ENCODE measurements at places on chromosomes 2 and 18.

DNA sequence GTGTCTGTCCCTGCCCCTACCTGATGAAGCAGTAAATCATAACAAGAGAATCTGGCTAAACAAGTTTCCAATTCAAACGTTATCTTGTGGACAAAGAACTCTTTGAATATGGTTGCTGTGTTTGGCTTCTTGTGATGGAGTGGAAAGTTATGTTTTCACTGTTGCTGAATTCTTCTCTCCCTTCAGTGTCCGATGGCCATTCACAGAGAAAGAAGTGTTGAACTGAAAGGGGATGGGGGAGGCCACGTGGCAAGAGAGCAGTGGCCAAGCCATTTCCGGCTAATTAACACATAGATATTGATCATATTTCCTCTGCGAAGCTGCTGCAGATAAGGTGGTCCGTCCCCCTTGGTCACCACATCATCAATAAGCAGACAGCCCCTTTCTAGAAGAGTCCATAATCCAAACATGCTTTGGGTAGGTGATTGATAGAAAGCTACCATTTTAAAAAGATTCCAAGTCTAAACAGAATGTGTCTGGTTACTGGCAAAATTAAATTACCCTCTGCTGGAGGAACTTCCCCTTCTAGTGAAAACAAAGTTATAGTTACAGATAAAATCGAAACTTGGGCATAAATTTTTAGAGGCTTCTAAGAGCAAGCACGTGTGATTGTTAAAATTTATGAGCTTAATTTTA is 36.9 kb upstream of the FZD7 start:
- no peak for DNase-seq

GRCh38 chr2:19035238-19035637 is 323.2 kb downstream of the OSR1 start:
- no peak for DNase-seq

DNA sequence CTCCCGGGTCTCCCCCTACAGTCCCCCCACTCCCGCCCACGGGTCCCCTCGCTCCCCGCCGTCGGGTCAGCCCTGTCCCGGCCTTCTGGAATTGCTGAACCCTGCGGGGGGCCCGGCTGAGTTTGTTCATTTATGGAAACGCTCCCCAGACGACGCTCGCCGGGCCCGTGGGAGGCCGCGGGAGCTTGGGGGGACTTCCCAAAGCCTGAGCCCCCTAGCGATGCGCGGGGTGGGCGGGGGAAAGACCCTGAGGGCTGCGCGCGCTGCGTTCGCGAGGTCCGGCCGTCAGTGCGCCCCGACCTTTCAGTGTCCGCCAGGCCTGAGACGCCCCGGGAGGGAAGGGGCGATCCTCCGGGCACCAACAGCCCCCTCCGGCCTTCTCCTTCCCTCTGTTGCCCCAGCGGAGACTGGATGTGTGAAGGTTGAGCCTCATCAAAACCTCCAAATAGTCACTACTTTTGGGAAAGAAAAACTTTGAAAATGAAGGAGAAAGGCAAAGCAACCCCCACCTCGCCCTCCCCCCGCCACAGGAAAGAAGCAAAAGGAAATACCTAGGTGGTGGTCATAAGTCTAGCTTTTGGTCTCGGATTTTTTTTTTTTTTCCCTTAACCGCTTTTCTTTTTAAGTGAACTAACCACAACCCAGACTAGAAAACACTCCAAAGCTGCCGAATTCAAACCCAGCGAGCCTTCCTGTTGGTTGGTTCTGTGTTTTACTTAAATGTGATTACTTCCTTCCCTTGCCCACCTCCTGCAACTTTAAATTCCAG is 509 bp upstream of the CYS1 start:
- DNase-seq = no peak

DNA sequence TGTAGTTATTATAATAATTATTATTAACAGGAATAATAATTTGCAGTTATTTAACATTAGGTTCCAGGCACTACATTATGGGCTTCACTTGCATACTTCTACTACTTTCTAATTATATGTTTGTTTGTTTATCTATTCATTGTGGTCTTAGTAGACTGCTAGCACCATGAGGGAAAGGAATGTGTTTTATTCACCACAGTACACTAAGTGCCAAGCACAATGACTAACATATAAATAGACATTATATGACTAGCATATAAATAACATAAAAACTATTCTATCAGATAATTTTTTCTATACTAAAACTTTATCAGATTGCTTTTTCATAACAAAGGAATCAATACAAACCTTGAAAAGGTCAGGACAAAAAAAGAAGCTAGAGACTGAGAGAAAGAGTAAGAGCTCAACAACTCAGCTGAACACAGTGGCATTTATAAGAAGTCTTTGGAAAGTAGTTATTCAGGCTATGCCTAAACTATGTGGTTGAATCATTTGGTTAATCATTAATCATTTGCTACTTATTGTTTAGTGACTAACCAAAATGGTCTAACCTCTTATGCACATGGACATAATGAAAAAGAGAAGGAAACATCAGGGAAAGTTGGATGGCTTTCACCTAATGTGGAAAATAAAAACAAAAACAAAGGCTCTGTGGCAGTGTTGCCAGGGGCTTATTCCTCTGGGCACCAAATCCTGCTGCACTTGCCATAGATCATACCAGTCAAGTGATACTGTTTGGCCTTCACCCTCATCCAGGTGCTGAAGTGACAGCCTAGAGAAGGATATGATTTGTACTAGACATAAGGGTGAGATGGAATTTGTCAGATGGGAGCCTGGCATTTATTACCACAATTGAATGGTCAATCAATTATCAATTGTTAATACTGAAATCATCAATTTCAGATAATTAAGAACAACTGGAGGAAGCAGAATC is 174.9 kb downstream of the ETAA1 start:
- DNase-seq = no peak

DNA sequence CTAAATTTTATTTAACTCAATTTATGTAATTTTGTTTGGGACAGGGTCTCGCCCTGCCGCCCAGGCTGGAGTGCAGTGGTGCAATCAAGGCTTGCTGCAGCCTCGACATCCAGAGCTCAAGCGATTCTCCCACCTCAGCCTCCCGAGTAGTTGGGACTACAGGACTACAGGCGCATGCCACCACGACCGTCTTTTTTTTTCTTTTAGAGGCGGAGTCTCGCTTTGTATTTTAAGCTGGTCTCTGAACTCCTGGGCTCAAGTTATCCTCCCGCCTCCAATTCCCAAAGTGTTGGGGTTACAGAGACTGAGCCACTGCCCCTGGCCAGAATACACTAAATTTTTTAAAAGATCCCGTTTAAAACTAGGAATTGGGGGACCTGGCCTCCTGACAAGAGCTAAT is 18.5 kb downstream of the WNT10A start:
- no peak for DNase-seq

- no peak for DNase-seq
Observed at GRCh38 chr2:1723397-1724042, 20.8 kb downstream of the PXDN start.

DNA sequence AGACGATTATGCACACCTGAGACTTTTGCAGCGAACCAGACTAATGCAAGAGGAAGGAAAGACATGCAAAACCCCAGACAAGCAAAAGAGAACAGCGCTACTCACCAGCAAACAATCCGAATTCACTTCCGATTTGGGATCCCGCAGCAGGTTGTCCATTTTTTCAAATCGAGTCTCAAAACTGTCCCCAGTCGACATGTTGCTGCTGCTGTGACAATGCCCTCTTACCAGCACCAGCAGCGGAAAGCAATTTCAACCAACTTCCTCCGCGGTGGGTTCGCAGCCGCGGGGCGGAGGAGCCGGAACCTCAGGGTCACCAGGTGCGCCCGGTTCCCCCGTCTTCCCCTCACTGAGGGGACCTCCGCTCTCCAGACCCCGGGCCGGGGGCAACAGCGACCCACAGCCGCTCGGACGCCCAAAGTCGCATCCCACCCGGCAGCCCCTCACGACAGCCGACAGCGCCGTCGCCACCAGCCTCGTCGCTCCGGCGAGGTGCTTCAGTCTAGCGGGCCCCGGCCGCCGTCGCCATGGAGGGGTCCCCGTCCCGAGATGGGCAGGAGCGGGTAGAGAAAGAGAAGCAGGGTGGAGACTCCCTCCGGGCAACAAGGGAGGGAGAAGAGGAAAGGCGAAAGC is 784 bp downstream of the ROCK1 start:
- DNase-seq = peak; percentile 3

GRCh38 chr2:79573895-79574674 is 61.2 kb downstream of the CTNNA2 start:
- DNase-seq = no peak

- no peak for DNase-seq
Observed at GRCh38 chr2:98378901-98379300, 32.6 kb downstream of the CNGA3 start.

- no peak for DNase-seq
Observed at GRCh38 chr2:170221317-170222288, 43.7 kb downstream of the MYO3B start.

GRCh38 chr2:101106453-101107181 is 44.6 kb downstream of the TBC1D8 start:
- no peak for DNase-seq

DNA sequence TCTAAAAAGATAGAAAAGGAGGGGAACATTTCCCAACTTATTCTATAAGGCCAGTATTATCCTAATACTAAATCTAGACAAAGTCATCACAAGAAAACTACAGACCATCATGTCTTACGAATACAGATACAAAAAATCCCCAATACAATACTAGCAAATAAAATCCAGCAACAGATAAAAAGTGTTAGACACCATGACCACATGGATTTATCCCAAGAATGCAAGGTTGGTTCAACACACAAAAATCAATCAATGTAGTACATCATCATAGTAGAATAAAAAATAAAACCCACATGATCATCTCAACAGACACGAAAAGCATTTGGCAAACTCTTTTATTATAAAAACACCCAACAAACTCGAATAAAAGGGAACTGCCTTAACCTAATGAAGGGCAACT is 18.5 kb downstream of the SLC66A2 start:
- no peak for DNase-seq

DNA sequence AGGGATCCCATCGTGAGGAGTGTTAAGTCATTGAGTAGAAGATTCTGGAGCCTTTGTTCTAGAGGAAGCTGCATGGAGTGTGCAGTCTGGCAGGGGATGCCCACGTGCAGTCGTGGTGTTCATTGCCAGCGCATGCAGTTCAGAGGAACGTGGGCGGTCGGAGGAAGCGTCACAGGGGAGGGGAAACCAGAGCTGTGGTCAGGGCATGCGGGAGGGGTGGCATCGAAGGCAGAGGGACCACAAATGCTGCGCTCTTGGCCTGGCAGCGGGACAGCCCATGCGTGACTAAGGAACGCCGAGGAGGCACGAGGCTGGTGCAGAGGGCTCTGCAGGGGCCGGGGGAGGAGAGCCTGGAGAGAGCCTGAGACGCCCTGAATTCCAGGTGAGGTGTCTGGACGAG is 141.1 kb downstream of the KLHL29 start:
- DNase-seq = no peak

DNA sequence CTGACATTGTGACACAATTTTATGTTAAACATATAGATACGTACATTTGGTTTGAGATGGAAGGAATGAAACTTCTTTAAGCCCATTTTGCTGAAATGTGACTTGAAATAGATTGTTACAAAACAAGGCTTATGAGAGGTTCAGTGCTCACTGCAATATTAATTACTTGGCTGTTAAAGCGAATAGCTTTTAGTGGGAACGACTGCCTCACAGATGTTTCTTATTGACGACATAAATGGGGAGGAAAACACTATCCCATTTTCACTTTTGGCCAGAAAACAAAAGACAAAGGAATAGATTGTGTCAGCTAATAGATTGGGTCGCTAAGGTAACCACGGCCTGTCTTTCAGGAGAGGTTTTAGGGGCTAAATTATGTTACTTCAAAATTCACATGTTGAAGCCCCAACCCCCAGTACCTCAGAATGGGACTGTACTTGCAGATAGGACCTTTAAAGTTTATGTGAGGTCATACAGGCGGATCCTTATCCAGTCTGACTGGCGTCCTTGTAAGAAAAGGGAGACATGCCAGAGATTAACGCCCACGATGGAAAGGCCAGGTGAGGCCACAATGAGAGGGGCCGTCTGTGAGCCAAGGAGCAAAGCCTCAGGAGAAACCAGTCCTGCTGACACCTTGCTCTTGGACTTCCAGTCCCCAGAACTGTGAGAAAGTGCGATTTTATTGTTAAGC is 10.8 kb downstream of the INPP1 start:
- DNase-seq = no peak

GRCh38 chr2:75790814-75791467 is 80.2 kb upstream of the GCFC2 start:
- DNase-seq = no peak

DNA sequence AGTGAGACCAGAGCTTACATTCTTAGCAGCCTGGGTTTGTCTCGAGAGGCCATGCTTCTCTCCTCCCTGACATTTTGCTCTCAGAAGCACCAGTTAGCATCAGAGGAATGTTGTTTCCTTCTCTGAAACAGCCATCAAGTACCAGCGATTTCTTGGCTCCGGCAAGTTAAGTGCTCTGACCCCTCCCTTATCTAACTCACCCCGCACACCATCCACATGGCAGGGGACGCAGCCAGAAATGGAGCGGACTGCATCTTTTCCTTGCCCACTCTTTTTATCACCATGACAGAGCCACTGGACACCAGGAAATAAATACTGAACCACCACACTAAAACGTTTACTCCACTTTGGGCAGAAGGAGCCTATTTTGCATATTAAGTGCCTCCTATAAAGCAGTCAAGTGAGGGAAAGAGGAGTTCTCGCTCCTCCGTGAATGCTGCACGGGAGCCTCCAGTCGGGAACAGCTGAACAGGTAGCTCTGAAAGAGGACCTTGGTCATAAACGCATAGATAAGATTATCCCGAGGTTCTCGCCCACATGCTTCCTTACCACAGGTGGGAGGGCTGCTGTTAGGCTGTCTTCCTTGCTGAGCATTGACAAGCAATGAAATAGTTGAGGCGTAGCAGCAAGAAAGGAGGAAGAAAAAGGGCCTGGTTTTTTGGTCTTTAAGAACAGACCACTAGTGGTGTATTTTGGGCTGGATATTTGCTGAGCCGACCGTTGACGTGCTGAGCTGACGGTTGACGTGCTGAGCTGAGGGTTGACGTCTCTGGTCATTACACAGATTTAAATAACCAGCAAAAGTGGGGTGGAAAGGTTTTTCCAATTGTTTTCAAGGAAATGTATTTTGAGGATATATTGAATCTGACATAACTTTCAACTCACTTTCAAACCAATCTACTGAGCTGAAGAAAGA is 71.4 kb upstream of the ITGB6 start:
- DNase-seq = no peak

DNA sequence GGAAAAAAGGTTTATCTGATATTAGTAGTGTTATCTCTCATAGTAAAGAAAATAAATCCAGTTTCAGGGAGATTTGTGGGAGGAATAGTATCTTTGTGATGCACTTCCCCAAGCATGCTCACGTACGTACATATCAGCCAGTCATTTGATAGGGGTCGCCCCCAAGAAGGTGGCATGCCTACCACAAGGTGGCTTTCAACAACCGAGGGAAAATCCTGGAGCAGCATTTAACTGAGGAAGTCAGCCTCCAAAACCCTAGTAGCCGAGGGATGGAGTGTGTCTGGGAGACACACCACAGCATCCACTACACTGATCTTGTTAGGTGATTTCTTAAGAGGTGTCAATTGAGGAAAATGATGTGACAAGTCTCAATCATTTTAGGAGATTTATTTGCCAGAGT is 623.9 kb downstream of the NYAP2 start:
- no peak for DNase-seq

Data from GM12891 (cell line).